ENCODE measurements at places on chromosomes 1 and 21. TPM values are rescaled to one million over a fixed set of nuclear protein-coding genes. Genes with fewer than 3 reads are reported as not detected.

GRCh38 chr1:96715482-96715881 lies 6.1 kb upstream of the PTBP2 start:
- DNase-seq, result no peak

DNA sequence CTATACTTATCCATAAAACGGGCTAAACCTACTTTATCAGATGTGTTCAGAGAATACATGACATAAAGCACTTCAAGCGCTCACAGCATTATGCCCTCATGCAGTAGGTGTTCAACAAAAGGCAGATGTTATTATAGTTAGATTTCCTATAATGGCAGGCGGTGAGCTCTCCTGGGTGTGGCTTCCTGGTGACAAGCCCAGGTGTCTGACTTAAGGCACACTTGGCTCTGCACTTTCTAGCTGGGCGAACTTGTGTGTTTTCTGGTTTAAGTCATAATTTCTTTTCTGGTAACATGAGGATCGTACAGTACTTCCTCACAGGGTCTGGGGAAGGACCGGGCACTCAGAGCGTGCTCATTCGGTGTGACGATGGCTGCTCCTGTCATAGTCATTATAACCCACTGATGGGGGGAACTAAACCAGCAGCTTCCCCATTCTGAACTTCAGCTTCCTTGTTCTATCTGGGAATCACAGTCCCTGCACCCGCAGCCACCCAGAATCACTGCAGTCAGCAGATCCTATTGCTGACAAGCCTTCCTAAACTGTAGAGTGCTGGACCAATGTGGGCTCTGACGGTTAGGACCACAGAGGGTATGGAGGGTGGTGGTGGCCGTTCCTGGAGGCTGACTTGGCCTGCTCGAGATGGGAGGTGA lies 52.8 kb downstream of the IGSF21 start:
- DNase-seq, result peak; percentile 50

DNA sequence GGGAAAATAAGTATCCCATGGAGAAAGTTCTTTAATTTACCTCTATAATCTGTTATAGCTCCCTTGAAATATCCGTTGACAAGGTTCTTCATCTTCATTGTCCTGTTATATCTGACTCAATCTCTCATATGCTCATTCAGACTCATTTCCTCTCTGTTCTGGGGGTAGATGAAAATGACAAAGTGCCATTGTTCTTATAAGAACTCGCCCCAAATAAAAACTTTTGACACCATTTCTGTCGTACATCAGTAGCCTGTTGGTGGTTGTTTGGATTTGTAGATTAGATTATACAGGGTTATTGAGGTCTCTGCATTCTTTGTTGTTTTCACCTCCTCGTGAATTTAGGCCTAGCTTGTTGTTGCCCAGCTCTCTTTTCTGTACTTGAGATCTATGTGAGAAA lies 55.2 kb upstream of the IPO9 start:
- DNase-seq, result no peak

Gene ARHGAP30
- total RNA-seq, result 1.7 TPM

- DNase-seq, result no peak
These were observed 27.5 kb downstream of the SLC9A1 start for GRCh38 chr1:27127419-27127818.

DNA sequence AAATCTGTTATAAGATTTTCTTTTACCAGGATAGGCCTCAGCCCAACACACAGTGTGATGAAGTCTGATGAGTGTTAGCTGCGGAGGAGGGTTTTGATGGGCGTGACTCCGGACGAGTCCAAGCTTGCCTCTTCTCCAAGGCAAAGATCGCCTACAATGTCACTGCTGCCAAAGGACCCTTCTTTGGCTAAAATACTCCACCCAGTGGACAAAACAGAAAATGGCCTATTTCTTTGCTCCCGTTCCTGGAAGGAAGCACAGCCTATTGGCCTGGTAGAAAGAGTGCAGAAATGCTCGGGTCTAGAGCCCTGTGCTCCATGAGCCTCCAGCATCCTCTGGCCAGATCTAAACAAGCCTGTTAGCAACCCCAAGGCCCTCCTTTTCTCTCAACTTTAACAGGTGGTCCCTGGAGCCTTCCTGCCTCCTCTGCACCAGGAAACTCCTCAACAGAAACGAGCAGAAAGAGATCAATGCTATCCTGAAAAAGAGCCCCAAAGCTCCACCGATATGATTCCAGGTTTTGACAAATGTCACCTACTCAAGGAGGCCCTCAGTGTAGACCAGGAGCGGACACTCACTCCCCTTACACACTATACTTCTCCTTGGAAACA lies 3.4 kb upstream of the CASQ2 start:
- DNase-seq, result peak; percentile 73

- DNase-seq, result no peak
These were observed 277.0 kb upstream of the B3GALT2 start for GRCh38 chr1:193463326-193463932.

Gene SSBP3
- 48.3 TPM for total RNA-seq

- DNase-seq, result no peak
These were observed 37.6 kb downstream of the KRTAP10-1 start for GRCh38 chr21:44502171-44502958.

All from heart left ventricle (tissue), 16 donors.